ENCODE measurements at places on chromosomes 1 and 21.
A peak's percentile ranks its signal among the peaks of the same experiment; 100 is the strongest.

GRCh38 chr1:9239622-9240401 is 5.2 kb downstream of the H6PD start:
- DNase-seq: peak; percentile 74

DNA sequence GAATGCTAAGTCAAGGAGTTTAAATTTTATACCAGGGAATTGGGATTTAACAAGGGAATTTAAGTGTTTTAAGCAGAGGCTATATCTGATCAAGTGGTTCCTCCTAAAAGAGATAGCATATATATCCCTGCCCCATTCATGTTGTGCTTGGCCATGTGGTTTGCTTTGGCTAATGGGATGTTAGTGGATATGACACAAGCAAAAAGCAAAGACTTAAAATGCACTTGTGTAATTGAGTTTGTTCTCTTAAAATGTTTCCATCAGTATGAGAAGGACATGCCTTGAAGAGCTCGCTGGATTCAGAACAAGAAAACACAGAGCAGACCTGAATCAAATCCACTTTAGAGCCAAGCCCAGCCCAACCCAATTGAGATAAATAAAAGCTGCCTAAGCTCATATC is 22.4 kb downstream of the C1orf87 start:
- no peak for DNase-seq

DNA sequence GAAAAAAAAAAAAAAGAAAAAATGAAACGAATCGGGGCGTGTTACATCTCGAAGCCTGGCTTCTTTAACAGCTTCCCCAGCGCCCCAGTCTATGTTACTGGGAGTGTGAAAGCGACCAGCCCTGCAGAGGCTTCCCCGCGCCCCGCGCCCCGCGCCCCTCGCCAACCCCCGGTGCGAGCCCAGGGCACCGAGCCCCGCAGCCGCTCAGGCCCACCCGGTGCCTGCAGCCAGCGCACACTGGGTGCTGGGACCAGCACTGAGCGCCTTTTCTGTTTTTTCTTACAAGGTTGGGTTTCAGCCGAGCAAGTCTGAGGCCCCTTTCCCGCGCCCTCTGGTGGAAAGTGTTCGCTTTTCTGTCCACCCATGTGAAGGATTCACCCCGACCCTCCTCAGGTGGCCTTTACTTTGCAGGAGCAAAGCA is 42.1 kb upstream of the ZNF496 start:
- DNase-seq: peak; percentile 48

- DNase-seq: peak; percentile 98
Measured at GRCh38 chr21:45874716-45875415, 106.7 kb upstream of the COL6A1 start.

GRCh38 chr21:14121719-14122118 is 89.0 kb downstream of the LIPI start:
- DNase-seq: no peak

DNA sequence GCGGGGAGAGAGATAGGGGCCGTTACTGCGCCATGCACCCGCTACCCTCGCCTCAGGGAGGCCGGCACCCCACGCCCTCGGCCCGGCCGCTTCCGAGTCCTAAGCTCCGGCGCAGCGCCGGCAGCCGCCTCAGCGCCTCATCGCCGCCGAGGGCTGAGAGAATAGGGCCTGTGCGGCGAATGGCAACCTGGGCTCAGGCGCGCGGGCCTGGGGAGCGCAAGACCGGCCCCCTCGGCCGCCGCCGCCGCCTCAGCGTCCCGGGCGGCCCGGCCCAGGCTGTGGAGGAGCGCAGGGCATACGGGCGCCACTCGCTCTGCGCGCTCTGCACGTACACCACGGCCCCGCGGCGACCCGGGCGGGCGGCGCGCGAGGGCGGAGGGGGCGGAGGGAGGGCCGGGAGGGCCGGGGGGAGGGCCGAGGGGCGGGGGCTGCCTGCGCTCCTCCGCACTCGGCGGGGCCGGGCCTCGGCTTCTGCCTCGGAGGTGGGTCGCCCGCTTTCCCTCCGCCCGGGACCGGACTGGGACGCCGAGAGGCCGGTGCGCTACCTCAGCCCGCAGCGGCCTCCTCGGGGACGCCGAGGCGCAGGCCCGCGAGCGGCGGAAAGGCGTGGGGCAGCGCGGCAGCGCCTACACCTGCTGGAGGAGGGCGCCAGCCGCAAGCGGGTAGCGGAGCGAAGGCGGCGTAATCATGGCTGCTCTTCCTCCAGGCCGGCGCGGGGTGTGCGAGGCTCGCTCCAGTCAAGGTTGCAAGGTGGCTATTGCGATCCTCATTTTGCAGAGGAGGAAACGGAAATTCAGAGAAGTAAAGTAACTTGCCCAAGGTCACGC is at the start of gene EGLN1:
EGLN1 (minus strand) TSS at position 317 of the 827 bp plus-strand sequence. CDS start 399 bp downstream, outside the sequence.
- DNase-seq: peak; percentile 91

GRCh38 chr1:9296850-9297249 is 4.2 kb downstream of the SPSB1 start:
- DNase-seq: no peak

DNA sequence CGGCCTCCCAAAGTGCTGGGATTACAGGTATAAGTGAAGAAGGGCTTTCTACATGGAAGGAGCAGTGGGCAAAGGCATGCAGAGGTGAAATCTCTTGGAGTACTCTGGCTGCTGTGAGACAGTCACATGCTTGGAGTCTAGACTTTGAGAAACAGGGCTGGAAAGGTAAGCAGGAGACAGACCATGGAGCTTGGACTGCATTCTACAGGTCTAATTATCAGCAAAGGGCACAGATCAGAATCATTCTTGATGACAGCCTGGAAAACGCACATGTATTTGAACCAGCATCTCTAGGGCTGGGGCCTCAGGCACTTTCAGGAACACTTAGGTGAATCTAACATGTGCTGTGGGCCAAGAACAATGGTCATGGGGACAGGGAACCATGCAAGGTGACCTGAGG is 7.3 kb upstream of the PRELP start:
- no peak for DNase-seq

DNA sequence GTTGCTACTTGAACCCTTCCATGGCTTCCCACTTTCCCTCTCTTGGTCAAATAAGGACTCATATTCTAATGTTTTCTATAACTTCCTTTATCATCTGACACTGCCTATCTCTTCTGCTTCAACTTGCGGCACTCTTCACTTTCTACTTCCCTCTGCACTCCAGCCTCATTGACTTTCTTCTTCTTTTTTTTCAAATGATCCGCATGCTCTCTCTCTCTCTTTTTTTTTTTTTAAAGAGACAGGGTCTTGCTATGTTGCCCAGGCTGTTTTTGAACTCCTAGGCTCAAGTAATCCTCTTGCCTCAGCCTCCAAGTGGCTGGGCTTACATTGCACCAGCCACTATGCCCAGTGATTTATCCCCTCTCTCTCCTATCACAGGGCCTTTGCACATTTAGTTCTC is 7.3 kb upstream of the IL10 start:
- DNase-seq: no peak

GRCh38 chr1:10522322-10522860 is 47.6 kb downstream of the PEX14 start:
- DNase-seq: no peak

GRCh38 chr1:38889589-38889988 is 8.2 kb upstream of the GJA9 start:
- DNase-seq: no peak

GRCh38 chr1:103327054-103327719 is 198.3 kb upstream of the RNPC3 start:
- DNase-seq: no peak

DNA sequence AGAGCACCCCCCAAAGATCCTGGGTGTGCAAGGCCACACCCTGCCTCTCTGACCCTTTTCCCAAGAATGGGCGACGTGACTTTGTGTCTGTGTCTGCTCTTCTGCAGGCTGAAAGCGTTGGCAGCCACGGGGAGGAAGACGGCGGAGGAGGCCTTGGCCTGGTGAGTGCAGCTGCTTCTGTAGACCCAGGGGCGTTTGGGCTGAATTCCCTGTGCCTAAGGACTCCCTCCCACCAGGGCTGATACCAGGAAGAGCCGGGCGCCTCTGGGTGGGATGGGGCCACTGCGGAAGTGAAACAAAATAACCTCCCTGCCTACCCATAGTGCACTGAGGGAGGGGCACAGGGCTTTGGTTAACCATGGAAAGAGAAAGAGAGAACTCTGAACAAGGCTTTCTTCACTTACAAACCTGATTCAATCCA is 2.5 kb downstream of the UBASH3A start:
- no peak for DNase-seq

DNA sequence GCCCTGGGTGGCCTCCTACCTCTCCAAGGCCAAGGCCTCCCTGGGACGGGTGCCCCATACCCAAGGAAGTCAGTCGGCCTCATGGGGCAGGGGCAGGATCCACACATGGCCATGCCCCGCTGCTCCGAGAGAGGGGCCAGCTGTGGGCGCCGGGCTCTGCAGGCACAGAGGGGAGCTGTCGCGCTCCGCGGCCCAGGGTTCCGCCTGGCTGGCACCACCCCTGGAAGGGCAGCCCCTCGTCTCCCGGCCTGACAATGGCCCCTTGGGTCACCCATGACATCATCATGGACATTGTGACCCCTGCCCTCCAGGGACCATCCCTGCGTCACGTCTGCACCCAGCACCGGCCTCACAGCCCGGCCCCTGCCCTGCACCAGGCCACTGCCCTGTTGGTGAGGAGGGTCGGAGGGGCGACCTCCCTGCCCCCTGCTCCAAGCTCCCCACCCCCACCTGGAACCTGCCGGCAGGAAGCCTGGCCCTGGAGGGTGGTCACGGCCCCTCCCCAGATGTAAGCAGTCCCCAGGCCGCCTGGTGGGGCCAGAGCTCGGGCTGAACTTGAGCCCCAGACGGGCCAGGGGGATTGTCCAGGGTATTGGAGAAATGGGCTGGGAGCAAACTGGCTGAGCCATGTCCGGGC is 5.8 kb downstream of the TTLL10 start:
- DNase-seq: no peak

DNA sequence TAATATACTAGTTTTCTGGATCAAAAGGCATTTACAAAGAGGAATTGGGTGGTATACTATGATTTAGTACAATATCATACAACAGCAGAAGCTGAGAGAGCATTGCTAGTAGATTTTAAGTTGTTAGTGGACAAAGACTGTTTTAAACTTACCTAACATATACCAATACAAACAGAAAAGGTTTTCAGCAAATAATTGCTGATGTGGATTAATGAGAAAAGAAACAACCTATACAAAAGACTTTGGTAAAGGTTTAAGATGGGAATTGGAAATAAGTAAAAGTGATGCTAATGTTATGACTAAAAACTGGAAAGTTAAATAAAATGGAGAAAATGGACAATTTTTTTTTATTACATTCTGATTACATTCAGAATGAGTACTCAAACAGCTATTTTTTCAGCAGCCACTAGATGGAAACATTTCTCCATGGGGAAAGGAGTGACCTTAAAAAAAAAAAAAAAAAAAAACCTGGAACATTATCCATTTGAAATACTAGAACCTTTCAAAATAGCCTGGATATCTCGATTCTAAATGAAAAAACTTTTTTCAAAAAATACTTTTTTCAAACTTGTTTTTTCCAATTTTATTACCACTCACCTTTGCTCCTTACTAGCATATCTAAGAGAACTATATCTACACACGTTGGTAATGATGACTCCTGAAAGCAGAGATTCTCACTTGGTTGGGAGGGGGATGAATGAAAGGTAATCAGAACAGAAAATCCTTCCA is 55.4 kb downstream of the EPRS1 start:
- peak; percentile 37 for DNase-seq

DNA sequence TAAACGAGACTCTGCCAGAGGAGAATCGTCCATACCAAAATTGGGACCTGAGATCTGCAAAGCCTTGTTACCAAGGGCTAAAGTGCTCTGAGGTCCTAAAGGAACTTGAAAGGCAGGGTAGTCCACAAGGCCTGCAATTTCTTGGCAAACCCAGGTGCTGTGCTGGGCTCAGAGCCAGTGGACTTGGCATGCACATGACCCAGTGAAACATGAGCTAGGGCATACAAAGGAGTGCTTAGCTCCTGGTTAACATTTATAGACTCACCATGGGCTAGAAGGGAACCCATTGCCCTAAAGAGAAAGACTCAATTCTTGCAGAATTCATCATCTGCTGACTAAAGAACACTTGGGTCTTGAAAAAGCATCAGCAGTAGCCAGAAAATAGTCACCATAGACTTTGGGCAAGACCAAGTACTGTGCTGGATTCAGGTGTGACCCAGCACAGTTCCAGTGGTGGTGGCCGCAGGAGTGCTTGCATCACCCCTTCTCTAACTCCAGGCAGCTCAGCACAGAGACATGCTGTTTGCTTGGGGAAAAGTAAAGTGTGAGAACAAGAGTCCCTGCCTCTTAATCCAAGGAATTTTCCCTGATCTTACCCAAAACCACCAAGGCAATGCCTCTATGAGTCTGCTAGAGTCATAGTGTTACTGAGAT is 1069.4 kb upstream of the ADGRL2 start:
- no peak for DNase-seq

DNA sequence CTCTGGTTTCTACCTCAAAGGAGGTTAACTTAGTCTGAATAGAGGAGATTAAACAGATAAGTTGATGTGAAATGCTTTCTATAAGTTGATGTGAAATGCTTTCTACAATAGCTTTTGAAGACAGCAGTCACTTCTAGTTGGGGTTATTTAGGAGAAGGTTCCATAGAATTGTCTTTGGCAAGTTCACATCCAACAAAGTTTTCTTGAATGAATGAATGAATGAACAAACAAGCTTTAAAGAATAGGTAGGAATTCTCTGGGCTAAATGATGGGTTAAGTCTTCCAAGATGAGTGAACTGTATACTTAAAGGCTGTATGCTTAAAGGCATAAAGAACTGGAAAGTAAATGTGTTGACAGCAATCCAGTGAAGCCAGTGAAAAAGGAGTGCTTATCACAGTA is 1.9 kb downstream of the CDC73 start:
- DNase-seq: no peak

DNA sequence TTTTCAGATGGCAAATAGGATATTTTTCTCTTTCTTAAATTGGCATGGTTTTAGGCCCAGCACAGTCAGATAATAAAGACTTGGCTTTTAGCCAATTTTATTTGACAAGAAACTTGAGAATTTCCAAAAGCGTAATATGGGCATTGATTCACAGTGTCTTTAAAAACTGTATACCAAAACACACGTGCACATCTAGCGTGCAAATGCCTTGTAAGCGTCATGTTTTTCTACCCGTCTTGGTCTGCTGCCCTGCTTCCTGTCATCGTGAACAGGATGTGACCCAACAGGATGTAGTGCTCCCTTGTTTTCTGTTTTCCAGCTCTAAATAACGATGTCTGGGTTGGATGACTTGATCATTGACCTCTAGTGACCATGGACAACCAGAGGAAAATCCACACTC is 24.7 kb upstream of the SLC44A3 start:
- DNase-seq: no peak
